NAMALWA (cell line): ENCODE measurements at places on chromosomes 7 and 10.
A peak's percentile ranks its signal among the peaks of the same experiment; 100 is the strongest.

DNA sequence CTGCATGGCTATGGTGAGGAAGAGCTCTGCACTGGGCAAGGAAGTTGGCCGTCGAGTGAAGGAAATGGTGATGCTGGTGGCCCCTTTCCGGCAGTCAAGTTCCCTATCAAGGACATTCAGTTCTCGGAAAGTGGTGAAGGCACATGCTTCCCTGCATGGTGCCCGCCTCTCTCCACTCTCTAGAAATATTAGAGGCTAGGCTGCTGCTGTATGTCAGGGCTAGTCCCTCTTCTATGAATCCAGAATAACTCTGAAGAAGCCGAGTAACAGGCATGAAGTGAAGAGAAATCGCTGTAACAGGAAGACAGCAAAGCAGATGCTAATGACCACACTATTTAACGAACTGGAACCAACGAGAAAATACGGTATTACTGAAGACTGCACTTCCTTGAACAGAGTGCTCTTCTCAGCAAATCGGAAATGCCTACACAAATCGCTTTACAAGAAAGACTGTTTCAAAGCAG, 5.4 kb downstream of the IDI1 start:
- peak; percentile 88 for DNase-seq

- DNase-seq, result no peak
Observed at GRCh38 chr7:98852826-98853225, 17.0 kb downstream of the TMEM130 start.

- no peak for DNase-seq
Observed at GRCh38 chr7:149736478-149737360, 36.7 kb downstream of the ZNF467 start.

- no peak for DNase-seq
Observed at GRCh38 chr10:110036640-110037039, 28.9 kb downstream of the ADD3 start.

DNA sequence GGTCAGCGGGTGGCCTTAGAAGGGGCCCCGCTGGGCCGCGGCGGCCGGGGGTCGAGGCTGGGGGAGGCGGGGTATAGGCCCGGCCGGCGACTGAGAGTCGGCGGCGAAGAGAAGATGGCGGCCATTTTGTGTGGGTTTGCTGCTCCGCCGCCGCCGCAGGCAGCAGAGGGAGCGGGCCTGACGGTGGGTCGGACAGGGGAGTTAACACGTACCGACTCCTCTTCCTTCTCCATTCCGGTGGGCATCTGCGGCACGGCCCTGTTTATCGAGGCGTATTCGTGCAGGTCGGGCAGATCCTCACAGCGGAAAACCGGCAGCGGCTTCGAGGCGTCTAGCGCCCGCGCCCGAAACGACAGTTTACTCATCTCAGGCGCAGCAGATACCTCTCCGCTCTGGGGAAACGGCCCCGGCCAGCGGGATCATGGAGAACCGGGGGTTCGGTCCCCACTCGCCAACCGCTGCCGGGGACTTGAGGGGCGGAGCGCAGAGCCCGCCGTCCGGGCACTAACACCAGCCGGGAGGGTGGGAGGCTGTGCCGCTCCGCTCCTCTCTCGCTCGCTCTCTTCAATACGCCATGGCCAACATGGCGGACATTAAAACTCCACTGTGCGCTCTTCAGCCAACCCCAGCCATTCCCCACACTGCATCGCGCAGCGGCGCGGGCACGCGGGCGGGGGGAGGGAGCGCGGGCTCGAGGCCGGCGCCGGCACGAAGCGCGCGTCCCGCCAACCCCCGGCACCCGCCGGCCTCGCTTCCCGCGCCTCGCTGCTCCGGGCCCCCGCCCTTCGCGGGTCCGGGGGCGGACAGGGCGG, at the start of gene EPC1:
Gene EPC1 (minus strand): TSS at position 608 of the 812 bp plus-strand sequence. CDS start 243 bp downstream, at position 365.
- DNase-seq, result peak; percentile 89

- DNase-seq, result no peak
Observed at GRCh38 chr10:60708666-60709065, 69.6 kb upstream of the CDK1 start.

DNA sequence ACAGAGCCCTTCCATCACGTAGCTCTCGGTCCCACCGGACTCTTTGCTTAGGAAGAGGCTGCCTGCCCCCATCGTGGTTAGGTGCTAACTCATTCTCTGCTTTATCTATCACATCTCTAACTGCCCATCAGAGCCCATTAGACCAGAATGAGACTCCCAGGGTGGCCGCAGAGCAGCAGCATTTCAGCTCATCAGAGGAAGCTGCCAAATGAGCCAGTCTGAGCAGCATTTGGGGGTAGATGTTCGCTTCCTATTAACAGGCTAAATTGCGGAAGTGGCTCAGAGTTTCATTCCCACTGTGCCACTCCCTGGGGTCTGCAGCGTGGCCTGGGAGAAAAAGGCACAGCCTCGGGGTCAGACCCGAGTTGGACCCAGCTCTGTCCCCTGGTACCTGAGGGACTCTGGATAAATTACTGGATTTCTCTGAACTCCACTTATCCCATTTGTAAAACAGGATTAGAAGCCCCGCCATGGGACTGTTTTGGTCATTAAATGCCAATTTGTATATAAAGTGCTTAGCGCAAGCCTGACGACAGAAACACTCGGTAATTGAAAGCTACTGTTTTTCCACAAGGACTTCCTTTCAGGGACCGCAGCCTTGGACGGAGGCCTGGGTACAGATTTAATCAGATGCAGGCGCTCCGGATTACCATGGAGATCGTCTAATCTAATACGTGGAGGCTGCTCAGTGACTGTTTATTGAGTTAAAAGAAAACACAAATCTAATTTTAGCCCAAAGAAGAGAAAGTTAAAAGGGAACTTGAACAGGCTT, 73.8 kb upstream of the PRLHR start:
- DNase-seq, result no peak

GRCh38 chr10:88383276-88383675, 199.8 kb downstream of the RNLS start:
- no peak for DNase-seq

- DNase-seq, result no peak
Observed at GRCh38 chr10:98971464-98971863, 264.2 kb downstream of the HPSE2 start.
